HFFc6 (cell line): ENCODE measurements at places on chromosomes 11 and 22.

DNA sequence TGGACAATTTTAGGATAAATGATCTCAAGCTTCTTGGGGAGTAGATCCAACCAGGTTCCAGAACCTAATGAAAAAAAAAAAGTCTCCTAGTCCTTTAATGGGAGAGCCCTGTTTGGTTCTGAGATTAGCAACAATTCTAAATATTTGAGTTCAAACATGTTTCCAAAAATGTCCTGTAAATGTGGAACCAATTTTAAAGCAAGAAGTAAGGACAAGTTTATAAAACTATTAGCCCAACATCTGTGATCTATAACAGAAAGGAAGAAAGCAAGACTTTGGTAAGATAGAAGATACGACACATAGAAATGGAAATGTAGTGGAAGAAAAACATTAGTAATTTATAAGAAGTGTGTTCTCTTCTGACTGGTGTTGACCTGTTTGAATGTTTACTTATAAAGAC, 79.7 kb upstream of the SLC5A12 start:
- no peak for DNase-seq

GRCh38 chr11:83127310-83127637, 29.7 kb upstream of the PCF11 start:
- no peak for DNase-seq

DNA sequence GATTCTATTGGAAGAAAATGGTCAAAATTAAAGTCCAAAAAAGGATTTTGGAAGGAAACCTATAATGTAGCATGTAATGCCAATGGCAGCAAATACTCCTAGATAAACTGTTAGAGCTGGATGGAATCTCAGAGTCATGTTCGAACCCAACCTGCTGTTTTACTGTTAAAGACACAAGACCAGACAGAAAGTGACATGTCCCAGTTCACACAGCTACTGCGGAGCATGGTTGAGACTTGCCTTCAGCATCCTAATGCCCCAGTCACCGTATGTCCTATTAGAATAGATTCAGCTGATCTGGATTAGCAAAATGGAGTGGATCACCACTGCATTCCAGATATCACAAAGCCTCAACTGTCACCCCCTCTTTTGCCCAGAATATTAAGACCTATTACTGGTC, 14.9 kb downstream of the PISD start:
- no peak for DNase-seq

DNA sequence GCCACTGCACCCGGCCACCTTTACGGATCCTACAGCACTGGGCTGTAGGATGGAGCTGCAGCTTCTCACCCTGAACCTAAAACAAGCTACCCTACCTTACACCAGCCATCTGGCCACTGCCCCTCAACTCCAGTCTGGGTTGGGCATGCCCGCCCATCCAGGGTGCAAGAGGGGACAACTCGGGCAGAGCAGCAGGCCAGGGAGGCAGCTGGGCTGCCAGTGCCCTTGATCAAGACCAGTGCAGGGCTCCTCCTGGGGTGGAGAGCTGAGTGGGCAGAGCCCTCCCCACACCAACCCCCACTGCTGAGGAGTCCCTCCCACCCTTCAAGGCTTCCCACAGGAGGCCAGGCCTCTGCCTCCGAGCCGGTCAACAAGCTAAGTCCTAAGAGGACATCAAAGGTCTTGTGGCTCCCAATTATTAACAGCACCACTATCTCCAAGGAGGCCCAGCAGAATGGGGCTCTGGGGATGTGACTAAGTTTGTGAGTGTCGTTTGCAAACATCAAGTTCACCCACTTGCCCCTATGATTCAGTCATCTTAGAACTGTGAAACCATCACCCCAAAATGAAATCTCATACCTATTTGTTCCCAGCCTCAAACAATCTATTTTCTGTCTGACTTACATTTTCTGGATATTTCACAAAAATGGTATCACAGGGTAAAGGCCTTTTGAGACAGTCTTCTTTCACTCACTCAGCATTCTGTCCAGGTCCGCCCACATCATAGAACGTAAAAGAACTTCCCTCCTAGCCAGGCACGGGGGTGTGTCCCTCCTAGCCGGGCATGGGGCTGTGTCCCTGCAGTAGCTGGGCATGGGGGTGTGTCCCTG, 11.0 kb downstream of the GATD1 start:
- no peak for DNase-seq

DNA sequence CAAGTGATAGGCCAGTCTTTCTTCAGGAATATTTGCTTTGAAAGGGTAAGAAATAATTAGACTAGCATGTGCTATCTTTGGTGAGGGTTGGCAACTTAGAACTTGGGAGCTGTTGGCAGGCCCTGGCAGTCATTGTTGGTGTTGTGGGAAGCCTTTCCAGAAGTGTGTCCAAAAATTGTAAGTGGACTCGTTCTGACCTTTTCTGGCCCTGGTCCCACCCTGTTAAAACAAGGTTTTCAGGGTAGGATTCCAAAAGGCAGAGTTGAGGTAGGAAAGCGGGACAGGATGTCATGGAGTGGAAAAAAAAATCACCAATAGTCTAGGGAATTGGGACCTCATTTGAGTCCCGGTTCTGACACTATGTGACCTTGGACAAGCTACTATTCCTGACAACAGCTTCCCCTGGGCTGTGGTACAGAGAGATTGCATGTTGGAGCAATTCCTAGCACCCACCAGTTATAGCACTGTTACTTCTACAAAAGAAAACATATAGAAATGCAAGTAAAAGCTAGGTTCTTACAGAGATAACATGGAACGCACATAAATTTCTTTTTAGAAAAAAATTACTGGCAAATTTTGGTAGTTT, 299.3 kb upstream of the DDI1 start:
- no peak for DNase-seq

DNA sequence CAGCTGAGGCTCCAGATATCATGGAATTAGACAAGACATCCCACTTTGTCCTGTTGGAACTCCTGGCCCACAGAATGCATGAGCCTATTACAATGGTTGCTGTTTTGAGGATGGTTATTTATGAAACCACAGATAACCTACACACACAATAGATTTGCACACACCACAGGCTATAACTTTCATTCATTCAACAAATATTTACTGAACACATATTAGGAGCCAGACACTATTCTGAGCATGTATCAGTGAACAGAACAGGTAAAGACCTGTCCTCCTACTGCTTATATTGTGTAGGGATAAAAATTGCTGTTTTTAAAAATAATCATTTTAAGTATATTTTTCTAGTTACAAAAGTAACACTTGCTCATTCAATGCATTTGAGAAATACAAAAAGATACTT, 13.4 kb upstream of the LDLRAD3 start:
- DNase-seq: no peak

GRCh38 chr11:111209543-111210355, 35.8 kb upstream of the POU2AF2 start:
- no peak for DNase-seq

- DNase-seq: peak; percentile 3
Measured at GRCh38 chr22:39932918-39933649, 27.1 kb upstream of the TMA7B start.

DNA sequence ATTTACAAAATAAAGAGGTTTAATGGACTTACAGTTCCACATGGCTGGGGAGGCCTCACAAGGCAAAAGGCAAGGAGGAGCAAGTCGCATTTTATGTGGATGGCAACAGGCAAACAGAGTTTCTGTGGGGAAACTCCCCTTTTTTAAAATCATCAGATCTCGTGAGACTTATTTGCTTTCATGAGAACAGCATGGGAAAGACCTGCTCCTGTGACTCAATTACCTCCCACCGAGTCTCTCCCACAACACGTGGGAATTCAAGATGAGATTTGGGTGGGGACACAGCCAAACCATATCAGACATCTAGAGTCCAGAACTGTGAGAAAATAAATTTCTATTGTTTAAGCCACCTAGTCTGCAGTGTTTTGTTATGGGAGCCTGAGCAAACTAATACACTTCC, 80.8 kb downstream of the ME3 start:
- no peak for DNase-seq
